ENCODE measurements at places on chromosomes 2 and 18.

DNA sequence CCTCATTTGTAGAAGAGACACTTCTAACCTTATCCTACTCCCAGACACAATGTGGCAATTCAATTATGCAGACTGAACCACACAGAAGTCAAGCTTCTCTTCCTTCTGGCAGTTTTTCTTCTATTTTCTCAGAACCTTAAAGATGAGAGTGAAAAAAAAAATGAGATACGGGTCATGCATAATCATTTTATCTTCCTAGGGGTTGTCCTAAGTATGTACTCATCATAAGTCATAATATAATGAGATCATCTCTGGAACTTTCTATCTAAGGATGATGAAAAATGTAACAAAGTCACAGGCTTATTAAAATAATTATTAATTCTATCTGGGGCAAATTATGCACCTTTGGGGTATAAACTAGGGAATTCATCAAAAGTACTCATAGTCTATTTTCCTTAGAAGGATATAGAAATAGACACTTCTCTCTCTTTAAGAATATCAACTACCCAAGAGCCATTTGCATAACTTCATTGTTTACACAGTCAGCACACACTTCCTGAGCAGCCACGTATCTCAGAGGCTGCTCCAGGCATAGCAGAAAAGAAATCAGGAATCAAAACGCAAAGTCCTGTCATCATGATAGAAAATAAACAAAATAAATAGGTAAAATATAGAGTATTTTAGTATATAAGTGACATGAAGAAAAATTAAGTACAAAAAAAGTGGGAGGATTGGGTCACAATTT lies 345.9 kb upstream of the SPHKAP start:
- DNase-seq: no peak

DNA sequence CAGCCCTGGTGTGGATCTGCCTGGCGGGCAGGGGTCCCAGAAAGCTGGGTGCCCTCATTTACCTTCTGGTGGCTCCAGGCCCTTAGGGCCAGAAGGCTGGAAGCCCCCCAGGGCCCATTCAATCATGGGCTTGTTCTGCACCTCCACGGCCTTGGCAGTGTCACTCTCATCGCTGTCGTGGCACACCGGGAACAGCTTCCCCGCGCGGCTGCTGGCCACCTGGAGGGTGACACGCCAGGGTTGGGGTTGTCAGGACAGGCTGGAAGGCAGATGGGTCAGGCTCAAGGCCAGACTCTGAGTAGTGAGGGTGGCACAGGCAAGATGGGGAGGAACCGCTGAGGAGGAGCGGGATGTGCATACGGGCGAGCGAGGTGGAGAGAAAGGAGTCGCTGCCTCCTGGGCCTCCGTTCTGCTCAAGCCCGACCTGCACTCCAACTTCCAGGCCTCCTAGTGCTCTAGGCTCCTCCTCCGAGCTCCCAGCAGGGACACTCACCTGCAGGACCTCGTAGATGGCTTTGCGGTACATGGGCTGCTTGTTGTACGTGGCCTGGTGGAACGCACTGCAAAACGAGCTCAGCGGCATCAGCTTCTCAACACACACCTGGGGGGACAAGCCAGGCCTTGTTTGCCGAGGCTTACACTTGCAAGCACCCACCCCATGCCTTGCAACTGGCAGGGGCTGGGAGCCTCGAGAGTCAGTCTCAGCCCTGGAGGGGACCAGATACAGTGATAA lies 78.3 kb upstream of the POMC start:
- no peak for DNase-seq

- peak; percentile 16 for DNase-seq
These were observed 84.6 kb downstream of the NRP2 start for GRCh38 chr2:205766779-205767359.

DNA sequence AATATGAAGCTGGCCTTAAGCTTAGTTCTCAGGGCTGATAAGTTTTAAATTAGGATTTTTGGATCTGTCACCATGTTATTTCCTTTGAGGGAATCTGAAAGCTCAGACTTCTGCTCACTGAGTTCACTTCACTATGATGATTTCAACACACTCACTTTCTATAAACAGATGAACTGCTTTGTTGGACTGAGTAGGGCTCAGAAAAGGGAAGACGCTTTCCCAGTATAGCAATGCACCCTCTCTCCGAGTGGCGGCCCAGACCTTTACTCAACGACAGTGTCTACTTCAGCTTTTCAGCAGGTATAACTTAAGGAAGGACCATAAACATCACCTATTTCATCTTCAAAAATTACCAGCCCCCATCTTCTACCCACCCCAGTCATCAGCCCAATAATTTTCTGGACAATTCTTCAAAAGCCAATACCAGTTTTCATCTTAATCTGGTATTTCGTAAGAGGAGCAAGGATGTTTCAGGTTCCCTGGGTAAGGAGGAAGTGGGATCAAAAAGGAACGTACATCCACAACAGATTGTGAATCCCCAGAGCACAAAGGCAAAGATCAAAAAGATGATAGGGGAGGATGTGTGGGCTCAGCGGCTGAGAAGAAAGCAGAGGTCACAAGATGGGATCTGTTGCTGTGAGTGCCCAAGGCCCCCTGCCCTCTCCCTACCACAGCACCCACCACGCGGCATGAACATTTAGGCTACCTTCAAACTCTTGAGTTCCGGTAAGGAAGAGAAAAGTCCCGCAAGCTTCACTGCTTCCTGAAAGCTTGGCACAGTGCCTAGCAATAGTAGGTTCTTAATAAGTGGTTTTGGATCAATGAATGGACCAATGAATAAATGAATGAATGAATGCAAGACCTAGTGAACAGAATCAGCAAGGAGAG lies 41.9 kb downstream of the LPIN2 start:
- peak; percentile 36 for DNase-seq

- no peak for DNase-seq
These were observed 47.9 kb upstream of the ACMSD start for GRCh38 chr2:134790487-134790886.

- no peak for DNase-seq
These were observed 1.7 kb upstream of the ONECUT2 start for GRCh38 chr18:57433482-57433881.

- no peak for DNase-seq
These were observed 99.8 kb downstream of the TACR1 start for GRCh38 chr2:75099521-75099922.

DNA sequence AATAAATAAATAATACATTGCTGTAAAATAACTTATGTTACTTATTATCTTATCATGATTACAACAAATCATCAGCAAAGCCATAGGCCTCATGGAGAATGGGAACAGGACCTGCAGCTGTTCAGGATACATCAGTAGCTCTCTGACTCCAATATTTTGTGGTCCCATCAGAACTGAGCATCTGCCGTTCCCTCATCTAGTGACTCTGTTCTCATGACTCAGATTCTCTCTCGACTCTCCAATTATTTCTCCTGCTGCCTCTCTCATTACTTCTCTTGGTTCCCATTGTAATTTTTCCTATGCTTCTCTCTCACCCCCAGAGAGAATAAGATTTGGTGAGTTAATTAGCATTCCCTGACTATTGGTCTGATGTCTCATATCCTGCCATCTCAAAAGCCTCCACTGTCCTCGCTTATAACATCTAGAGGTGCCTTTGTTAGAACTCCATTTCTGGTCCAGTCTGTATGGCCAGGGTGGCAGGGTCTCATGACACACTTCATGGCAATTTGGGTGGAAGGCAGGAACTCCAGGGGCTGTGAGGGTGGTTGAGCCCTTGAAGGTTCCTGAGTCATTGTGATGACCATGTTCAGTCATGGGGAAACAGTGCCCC lies 78.0 kb upstream of the TANC1 start:
- DNase-seq: no peak

GRCh38 chr2:56001947-56002346 lies 78.4 kb upstream of the EFEMP1 start:
- DNase-seq: no peak

DNA sequence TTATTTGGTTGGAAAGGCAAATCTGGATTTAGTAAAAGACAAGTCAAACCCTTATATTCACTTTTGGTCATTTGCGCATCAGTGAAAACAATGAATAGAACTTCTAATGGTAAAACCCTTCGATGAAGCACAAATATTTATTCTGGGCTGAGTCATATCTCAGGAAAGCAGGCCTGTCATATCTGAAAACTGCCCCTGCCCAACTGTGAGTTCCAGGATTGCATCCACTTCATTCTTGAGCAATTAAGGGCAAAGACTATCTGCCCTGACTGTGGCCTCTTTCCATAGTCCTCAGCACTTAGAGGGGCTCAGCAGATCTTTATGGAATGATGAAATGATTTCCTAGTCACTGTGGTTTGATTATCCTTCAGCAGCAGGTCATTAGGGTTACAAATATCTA lies 795.2 kb upstream of the ID2 start:
- DNase-seq: no peak

- no peak for DNase-seq
These were observed 420.2 kb upstream of the CHST9 start for GRCh38 chr18:27605107-27605834.

GRCh38 chr2:12091201-12091806 lies 344.9 kb downstream of the LPIN1 start:
- DNase-seq: no peak

DNA sequence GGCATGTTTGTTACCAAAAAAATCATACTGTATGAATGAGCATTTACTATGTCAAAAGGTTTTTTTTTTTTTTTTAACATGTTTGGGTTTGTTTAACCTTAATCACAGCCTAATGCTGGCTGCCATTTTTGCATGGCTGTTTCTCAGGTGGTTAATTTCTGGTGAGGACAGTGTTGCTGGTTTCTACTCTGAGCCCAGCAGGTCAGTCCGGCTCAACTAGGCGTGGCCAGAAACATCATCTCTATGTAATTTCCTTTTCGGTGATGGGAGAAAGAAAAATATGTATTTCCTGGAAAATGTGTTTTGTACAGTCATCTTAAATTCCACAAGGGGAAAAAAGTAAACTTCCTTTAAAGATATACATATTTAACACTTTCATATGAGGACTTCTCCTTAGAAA lies 24.9 kb upstream of the BZW1 start:
- no peak for DNase-seq

- DNase-seq: no peak
These were observed 46.4 kb upstream of the CXCR4 start for GRCh38 chr2:136164280-136164776.

DNA sequence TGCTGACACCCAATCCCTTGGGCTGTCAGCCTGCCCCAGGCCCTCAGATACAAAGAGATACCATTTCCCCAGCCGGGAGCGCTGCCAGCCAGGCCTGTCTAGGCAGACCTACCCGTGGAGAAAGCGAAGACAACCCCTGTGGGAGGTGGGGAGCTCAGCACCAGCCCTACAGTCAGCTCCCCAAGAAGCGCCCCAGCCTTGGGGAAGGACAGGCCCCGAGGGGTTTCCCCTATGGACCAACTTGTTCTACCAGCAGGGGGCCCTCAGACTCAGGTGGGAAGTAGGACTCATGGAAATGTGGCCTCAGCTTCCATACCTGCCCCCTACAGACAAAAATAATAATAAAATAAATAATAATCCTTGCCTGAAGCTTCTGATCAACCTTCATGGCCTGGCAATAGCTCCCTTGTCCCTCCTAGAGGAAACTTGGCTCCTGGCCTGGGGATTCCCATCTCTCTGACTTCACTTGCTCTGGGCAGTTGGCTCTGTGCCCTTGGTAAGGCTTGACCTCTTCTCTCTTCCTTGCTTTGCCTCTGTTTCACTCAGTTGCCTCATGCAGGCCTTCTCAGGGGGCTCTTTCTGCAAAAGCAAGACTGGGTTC lies 7.0 kb downstream of the SLC35F6 start:
- no peak for DNase-seq

DNA sequence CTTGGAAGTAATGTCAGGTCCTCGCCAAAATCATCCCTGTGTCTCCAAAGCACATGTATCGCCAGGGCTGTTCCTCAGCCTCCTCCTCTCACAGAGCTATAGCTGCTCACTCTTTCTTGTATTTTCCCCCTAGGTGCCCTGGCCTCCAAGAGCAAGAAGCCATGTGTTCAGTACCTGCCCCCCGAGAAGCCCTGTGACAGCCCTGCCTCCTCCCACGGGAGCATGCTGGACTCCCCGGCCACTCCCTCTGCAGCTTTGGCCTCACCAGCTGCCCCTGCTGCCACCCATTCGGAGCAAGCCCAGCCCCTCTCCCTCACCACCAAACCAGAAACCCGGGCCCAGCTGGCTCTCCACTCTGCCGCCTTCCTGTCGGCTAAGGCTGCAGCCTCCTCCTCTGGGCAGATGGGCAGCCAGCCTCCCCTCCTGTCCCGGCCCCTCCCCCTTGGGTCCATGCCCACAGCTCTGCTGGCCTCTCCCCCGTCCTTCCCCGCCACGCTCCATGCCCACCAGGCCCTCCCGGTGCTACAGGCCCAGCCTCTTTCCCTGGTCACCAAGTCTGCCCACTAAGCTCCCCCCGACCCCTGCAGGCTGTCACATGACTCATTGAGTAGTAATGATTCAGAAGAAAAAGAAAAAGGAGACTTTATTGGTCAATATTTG lies 18.8 kb downstream of the TGOLN2 start:
- no peak for DNase-seq

DNA sequence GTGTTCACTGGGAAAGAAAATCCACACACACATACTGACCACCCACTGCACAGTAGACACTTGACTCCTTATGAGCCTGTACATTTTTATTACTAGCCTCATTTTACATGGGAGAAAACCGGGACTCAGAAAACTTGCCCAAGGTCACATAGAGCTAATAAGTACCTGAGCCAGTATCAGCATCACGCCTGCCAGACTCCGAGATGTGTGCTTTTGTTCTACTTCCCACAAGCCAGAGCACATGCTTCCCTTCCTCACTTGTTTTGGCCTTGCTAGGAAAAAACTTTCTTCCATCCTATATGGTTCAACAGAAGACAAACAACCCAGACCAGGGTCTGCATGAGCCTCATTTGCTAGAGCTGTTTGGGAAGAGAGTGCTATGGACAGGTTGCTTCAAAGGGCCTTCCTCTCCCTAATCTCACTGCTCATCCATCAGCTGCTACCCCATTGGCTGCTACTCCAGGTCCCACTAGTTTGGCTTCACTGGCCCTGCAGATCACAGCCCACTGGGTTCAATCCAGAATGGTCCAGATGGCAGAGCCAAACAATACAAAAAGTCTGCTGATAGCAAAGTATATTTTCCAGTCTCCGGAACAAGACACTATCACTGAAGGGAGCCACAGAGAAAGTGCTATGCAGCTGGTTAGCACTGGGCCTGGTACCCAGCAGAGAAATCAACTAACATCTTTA lies 63.9 kb downstream of the STK39 start:
- DNase-seq: no peak

DNA sequence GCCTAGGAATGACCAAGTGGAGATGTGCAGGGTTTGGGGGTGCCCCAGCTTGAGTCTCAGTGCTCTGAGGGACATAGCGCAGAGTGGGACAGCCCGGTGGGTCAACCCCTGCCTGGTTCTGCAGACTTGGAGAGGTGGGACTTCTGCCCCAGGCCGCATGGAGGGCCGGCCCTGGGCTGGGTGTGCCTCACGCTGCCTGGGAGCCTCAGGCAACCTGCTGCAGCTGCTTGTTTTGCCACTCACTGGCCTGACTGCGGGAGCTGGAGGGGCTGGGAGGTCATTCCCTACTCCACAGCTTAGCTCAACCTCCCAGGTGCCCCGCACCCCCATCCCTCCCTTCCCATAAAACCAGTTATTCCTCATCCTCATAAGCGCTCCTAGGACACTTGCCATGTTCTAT lies 33.1 kb downstream of the ODC1 start:
- DNase-seq: no peak

DNA sequence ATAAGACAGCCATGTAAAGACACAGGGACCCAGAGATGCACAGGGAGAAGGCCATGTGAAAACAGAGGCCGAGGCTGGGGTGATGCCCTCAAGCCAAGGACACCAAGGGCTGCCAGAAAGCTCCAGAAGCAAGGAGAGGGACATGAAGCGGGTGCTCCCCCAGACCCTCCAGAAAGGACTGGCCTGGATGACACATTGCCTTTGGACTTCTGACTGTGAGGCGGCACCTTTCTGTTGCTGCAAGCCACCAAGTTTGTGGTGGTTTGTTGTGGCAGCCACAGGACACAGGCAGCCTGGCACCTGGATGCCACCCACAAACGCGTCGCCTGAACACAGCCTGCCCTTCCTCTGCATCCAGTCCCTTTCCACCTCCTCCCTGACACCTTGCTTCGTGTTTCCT lies 67.1 kb downstream of the RHOB start:
- DNase-seq: no peak

Data from T-helper 17 cell (primary cell).